Thoracic aorta (tissue), 2 donors: ENCODE measurements at places on chromosomes 3 and 15.

DNA sequence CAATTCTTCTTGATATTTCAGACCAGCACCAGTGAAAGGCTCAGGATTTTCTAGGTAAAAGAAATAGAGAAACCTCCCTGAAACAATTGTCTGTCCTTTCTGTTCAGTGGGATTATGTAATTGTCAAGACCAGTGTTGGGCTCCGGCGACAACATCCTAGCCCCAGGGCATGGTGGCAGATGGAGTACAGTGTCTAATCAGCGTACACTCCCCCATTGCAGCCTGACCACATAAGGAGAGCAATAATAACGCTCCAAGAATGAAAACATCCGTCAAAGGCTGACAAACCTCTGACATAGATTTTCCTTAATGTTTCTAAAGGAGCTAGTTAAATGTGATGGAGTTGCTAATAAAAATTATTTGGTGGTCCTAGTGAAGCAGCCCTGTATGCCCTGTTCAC lies 144.6 kb downstream of the EBLN2 start:
- no peak for DNase-seq

- DNase-seq = no peak
These were observed 48.4 kb downstream of the KY start for GRCh38 chr3:134602440-134602814.

GRCh38 chr3:94359996-94360395 lies 297.1 kb downstream of the NSUN3 start:
- no peak for DNase-seq

- no peak for DNase-seq
These were observed 16.7 kb downstream of the SMAD3 start for GRCh38 chr15:67082007-67082536.

DNA sequence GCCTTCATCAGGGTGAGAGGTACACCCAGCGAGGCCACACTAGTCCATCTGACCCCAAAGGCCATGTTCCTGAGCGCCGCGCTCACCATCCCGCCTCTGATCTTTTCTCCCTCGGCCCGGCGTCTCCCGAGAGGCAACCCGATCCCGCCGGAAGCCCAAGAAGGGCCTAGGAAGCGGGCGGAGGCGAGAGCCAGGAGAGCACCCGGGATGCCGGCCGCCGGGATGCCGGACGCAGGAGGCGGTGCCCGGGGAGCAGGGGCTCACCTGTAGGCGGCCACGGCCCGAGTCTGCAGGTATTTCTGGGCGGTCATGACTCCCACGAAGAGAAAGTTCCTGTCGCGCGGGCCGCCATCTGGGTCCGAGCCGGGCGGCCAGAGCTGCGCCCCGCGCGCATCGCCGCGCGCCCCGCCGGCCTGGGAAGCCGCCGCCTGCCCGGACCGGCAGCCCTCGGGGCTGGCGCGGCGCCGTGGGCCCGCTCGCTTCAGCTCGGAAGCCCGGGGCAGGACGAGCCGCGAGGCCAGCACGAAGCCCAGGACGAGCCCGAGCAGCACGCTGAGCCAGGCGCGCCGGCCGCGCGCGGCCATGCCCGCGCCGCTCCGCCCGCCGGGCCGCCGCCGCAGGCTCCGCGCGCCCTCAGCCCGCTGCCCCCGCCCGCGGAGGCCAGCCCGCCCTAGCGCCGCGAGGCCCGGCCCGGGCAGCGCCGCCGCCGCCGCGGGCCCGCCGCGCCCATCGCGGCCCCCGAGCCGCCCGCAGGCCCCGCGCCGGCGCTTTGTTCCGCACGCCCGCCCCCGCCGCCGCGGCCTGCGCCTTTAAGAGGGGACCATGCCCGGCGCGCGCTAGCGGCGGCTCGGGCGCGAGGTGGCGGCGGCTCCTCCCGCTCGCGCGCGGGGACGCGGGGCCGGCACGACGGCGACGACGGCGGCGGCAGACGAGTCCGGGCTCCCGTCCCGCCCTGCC lies 697 bp downstream of the CHSY1 start:
- no peak for DNase-seq

GRCh38 chr3:72523429-72524151 lies 324.7 kb downstream of the SHQ1 start:
- no peak for DNase-seq

DNA sequence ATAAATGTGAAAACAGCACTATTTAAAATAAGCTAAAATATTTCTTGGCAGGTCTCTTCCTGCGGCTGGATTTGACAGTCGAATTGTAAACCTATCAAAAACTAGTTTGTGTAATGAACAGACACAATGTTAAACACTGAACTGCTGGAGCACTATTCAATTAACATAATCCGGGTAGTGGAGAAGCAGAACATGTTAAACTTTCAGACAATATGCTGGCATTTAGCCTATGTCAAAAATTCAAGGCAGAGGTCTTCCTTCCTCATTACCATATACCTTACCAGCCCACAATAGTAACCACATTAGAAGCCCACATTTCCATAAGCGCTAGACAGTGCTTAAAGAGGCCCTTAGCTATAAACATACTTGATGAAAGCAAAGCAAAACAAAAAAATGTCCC lies 1042.9 kb downstream of the ROBO1 start:
- no peak for DNase-seq

DNA sequence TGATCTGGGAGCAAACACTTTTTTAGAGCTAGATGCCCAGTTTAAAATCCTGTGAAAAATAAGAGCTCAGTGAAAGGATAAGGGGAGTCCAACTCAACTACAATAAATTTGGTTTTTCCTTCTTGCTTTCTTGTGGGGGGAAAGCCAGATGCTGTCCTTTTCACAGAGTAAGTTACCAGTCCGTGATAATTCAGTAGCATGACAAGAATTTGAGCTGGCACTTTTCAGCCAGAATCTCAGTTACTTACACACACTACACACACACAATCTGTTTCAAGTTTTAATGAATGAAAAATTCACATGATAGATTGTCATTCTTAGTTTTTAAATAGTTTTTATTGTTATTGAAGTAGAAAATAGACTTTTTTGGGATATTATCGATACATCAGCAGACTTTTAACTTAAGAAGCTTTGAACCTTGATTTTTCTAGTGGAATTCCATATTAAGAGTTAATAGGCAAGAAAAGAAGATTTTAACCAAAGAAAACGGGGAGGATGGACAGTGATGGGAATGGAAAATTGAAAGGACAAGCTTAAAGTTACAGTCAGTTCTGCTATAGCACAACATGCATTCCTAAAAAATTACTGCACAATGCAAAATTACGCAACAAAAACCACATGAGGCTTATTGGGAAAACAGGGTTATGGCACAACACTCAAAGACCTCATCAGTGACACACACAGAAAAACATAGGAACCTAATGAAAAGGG lies 47.0 kb downstream of the PSMD6 start:
- DNase-seq = no peak

DNA sequence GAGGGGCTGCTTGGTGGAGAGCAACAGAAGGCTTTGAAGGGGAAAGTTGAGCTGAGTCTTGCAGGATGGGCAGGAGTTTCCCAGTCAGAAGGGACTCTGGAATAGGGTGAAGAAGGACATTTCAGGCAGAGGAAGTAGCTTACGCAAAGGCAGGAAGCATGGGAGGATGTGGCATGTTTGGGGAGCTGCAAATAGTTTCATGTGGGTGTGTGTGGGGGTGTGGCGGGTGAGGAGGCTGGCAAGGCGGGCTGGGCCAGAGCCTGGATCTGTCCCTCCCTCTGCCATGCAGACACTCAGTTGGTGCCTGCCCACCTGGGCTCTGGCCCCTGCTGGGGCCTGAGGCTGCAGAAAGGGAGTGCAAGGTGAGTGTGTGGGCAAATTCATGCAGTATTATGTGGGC lies 10.4 kb downstream of the TEX264 start:
- DNase-seq = no peak

DNA sequence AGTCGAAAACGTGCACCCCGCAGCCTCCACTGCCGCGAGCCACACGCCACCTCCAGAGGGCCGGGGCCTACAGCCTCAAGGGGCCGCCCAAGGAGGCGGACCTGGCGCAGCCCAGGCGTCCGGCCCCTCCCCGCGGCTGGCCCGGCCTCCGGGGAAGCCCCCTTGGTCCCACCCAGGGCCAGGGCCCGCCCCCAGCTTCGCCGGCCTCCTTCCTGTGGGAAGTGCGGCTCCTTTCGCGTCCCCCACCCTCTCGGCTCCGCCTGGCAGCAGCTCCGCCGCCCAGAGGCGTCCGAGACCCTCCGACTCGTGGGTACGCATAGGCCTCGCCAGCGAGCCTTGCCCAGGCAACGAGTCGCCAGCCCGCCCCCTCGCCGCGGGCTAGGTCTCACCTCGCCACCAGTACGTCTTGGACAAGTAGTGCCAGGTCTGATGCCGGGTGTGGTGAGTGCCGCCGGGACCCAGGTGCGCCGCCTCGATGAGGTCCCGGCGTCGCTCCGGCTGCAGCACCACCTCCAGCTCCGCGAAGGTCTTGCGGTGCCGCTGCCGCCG lies 642 bp downstream of the ZBTB11 start:
- peak; percentile 63 for DNase-seq
